Smooth muscle cell of bladder (primary cell): ENCODE measurements at places on chromosomes 6 and 20. TPM values are rescaled to one million over a fixed set of nuclear protein-coding genes. Genes with fewer than 3 reads are reported as not detected.

BMP5 gene
- under 0.01 and 2.1 TPM in 2 replicates for total RNA-seq

MICAL1 gene
- total RNA-seq: 33.6 and 36.6 TPM in 2 replicates

CNKSR3 gene
- total RNA-seq: 2.1 and 4.2 TPM in 2 replicates

PROKR2 gene
- not detected in 2 replicates for total RNA-seq

CLDN20 gene
- total RNA-seq: not detected in 2 replicates

BEND3 gene
- total RNA-seq: 0.71 and 1.7 TPM in 2 replicates

CPNE5 gene
- 0.55 TPM in 1 of 2 replicates, not detected in the other for total RNA-seq

CST5 gene
- not detected in 2 replicates for total RNA-seq

HLA-DRB1 gene
- total RNA-seq: not detected in 2 replicates

HRH3 gene
- not detected in 2 replicates for total RNA-seq

PGC gene
- not detected in 2 replicates for total RNA-seq

SERPINB1 gene
- 19.5 and 20.3 TPM in 2 replicates for total RNA-seq

UCKL1 gene
- total RNA-seq: 14.5 and 15.9 TPM in 2 replicates

SYNJ2 gene
- total RNA-seq: 21.6 and 38.6 TPM in 2 replicates

CLVS2 gene
- total RNA-seq: under 0.01 TPM in 2 replicates

SLC17A1 gene
- total RNA-seq: not detected in 2 replicates

MOXD1 gene
- 63.3 and 78.2 TPM in 2 replicates for total RNA-seq

TFAP2C gene
- total RNA-seq: under 0.01 TPM in 1 of 2 replicates, not detected in the other

ETV7 gene
- total RNA-seq: 0.83 and 0.85 TPM in 2 replicates

LY6G6F gene
- not detected in 2 replicates for total RNA-seq

BANF2 gene
- total RNA-seq: not detected in 2 replicates

ACAT2 gene
- 88.2 and 95.7 TPM in 2 replicates for total RNA-seq

HLA-DQB2 gene
- not detected in 2 replicates for total RNA-seq

CDH26 gene
- 0.14 and 0.18 TPM in 2 replicates for total RNA-seq

CRIP3 gene
- total RNA-seq: 0.18 TPM in 1 of 2 replicates, not detected in the other

OPRL1 gene
- 1.6 and 1.9 TPM in 2 replicates for total RNA-seq

COL20A1 gene
- total RNA-seq: not detected in 2 replicates

BTN1A1 gene
- not detected in 2 replicates for total RNA-seq

SGK2 gene
- 0.14 and 0.28 TPM in 2 replicates for total RNA-seq

YIPF3 gene
- total RNA-seq: 120 and 141 TPM in 2 replicates

CST9L gene
- total RNA-seq: not detected in 2 replicates

KHDRBS2 gene
- total RNA-seq: not detected in 2 replicates

OXT gene
- total RNA-seq: 0.18 and 0.28 TPM in 2 replicates

STMND1 gene
- total RNA-seq: not detected in 2 replicates

TRAPPC3L gene
- total RNA-seq: 0.09 and 0.14 TPM in 2 replicates

PDYN gene
- not detected in 2 replicates for total RNA-seq

RUNX2 gene
- 1.8 and 2.0 TPM in 2 replicates for total RNA-seq

DNMT3B gene
- total RNA-seq: 0.85 and 1.0 TPM in 2 replicates

LTB gene
- not detected in 2 replicates for total RNA-seq

PGBD1 gene
- 2.7 and 3.3 TPM in 2 replicates for total RNA-seq

DYNLRB1 gene
- total RNA-seq: 45.9 and 53.2 TPM in 2 replicates

FGD2 gene
- not detected in 2 replicates for total RNA-seq

NFKBIE gene
- total RNA-seq: 2.3 and 3.6 TPM in 2 replicates

IPCEF1 gene
- total RNA-seq: 0.09 and 0.43 TPM in 2 replicates

NKAIN4 gene
- total RNA-seq: 0.18 TPM in 1 of 2 replicates, not detected in the other

CGA gene
- 0.09 TPM in 1 of 2 replicates, not detected in the other for total RNA-seq

MYL9 gene
- 6.8 and 13.9 TPM in 2 replicates for total RNA-seq
